D341Med (cell line): ENCODE measurements at places on chromosomes 6 and 20.

DNA sequence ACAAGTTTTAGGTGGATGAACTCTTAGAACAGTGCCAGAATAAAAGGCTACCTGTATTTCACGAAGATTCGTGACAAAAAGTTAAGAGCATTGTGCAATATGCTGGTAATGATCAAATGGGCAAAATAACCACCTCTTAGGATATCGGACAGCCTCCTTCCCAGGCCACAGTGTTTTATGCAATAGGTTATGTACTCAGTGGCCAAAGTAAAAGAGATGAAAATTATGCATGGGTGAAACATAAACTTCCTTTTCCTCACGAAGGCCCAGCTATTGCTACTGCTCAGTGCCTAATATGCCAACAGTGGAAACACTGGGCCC is 153.6 kb upstream of the SIM1 start:
- DNase-seq = no peak

- no peak for DNase-seq
Observed at GRCh38 chr6:168858926-168859325, 394.7 kb downstream of the THBS2 start.

DNA sequence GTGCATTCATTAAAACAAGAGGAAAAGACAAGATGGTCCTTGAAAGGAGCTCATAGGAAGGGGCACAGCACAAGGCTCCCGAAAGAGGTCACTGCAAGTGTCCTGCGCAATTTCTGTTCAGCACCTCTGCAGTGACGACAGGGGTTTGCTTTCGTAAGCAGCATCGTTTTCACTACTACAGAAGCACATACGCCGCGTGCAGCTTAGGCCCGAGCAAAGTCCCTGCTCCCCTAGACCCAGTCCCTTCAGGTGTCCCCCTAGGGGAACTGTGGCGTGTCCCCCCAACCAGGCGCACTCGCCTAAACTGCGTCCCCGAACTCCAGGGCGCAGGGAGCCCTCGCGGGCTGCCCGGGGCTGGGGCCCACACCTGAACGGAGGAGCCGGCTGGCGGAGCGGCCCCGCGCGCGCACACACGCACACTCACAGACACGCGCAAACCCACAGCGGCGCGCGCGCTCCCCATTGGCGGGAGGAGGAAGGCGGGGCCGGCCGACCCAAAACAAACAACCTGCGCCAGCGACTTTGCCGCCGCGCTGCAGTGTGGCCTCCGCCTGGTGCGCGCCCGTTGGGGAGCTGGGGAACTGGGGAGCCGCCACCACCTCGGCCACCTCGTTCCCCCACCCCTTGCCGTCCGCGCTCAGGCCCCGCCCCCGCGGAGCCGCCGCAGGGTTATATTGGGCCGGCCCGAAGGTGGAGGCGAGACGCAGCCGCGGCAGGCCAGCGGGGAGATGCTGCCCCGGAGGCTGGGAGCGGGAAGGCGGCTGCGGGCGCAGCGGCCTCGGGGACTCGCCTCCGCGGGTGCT is at the start of gene FOXQ1:
Gene FOXQ1, plus strand, starts transcription at position 699 of the 803 bp plus-strand sequence. CDS start 607 bp downstream, outside the sequence.
- peak; percentile 93 for DNase-seq

- peak; percentile 99 for DNase-seq
Observed at GRCh38 chr6:57221936-57222742, at the start of gene RAB23. Gene RAB23, minus strand, starts transcription at chr6:57222307. Its CDS starts 11,927 bp downstream, at chr6:57210380.

GRCh38 chr6:71153755-71154325 is 134.8 kb upstream of the OGFRL1 start:
- no peak for DNase-seq

DNA sequence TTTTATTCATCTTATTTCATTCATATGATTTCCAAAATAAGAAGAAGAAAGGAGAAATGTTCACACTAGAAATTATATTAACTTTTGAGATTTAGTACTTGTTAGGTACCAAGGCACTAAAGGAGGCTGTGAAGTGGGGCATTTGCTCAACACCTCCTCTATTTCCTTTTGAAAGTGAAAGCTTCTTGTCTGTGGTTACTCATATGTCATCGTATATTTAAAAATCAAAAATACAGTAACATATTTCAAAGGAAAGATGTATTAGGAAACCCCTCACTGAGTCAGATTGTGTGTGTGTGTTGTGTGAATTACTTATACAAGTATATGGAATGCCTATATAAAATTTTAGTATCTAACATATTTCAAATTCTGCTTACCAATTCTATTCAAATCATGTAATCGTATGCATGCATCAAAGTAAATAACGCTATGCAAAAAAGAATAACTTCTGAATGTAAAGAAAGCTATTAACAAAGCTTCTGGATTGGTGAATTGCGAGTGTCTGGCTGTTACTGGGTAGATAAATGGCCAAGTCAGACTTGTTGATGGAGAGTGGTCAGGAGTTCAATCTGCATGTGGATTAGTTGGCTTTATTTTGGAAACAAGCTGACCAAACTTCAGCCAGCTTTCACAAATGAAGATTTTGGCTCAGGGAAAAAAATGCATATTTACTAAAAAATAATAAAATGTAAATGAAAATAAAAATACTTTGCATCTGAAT is 70.9 kb downstream of the PACRG start:
- no peak for DNase-seq

DNA sequence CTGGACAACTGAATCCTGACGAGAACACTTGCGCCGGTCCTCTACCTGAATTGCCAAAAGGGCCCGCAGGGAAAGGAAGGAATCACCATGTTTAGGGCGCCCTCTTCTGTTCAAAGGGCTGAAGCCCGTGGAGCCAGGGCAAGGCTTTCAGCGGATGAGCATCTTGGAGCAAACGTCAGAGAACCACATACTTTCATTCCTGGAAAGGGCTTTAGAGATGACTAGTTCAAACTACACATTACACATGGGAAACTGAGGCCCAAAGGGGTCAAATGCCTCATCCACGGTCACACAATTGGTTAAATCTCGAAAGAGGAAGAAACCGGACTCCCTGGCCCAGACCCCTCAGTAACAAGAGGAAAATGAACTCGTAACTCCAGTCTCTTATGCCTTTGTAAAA is 11.5 kb upstream of the ZNF133 start:
- peak; percentile 82 for DNase-seq

GRCh38 chr6:39669973-39670342 is 55.2 kb downstream of the KIF6 start:
- no peak for DNase-seq
